ENCODE measurements at places on chromosomes 1 and 21. TPM values are rescaled to one million over a fixed set of nuclear protein-coding genes. Genes with fewer than 3 reads are reported as not detected.

KRTAP10-3 gene
- not detected for total RNA-seq

DNA sequence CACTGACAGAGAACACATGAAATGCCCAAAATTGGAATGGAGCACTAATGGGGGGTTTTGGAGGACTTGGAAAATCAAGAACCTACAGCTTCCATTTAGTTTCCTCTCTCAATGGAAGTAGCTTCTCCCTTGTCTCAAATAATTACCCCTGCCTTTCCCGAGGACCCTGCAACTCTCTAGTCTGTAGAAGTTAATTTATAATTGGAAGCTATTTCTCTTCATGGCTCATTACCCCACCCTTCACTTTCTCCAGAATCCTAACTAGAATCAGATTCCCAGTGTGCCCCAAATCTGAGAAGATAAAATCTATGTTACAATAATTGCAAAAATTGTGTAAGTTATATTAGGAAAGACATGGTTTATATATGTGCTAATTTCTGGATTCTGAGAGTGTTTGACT lies 181.5 kb upstream of the ATP1B1 start:
- H3K36me3 ChIP-seq: no peaks in the 10 kb centered on the region
- no peak overlapping the region for H3K4me3 ChIP-seq
- H3K27ac ChIP-seq: no peak overlapping the region
- DNase-seq: no peak

DNA sequence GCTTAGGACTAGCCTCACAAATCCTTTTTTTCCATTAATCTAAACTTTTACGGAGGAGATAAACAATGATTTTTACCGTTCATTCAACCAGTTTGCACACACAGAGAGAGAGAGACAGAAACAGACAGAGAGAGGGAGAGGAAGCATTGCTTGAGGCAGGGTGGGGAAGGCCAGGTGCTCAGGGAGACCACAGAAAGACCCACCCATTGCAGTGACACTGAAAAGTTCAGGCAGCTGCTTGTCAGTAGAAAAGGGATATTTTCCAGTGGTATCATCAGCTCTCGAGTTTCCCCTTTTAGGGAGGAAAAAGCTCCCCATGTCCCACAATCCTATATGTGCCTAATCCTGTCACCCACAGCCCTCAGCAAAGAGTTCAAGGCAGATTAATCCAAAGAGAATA lies 27.2 kb downstream of the TCP10L start:
- H3K27me3 ChIP-seq: no peaks in the 10 kb centered on the region
- H3K27ac ChIP-seq: no peak overlapping the region
- no peaks in the 10 kb centered on the region for H3K36me3 ChIP-seq
- no peak for DNase-seq
- no peaks in the 10 kb centered on the region for H3K4me1 ChIP-seq

- H3K4me3 ChIP-seq: no peak overlapping the region
- H3K36me3 ChIP-seq: no peaks in the 10 kb centered on the region
- H3K4me1 ChIP-seq: no peaks in the 10 kb centered on the region
- DNase-seq: no peak
- no peak overlapping the region for H3K27ac ChIP-seq
These were observed 81.1 kb downstream of the NTPCR start for GRCh38 chr1:233031521-233031920.

SPATA6 gene
- total RNA-seq: 8.2 TPM

DNA sequence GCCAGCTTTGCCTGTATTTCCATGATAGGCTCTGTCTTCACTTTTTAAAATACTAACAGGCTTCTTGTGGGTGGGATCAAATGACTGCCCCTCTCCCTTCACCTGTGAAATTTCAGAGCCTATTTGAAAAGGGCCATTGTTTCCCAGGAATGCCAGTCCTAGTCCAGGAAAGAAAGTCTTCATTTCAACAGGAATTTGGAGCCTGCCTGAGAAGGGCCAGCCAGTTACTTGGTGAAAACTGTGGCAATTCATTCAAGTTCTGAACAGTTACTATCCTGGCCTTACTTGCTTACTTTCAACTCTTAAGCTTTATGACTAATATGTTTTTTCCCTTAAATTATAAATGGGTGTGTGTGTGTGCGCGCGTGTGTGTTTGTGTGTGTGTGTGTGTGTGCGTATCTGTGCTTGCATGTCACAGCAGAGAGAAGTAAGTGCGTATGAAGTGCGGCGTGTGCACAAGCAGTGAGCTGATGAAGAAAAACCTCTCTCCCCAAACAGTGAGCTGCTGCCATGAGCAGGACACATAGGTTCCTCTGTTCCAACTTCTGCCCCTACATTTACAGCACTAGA lies 67.5 kb upstream of the RNPC3 start:
- H3K4me1 ChIP-seq: no peaks in the 10 kb centered on the region
- H3K4me3 ChIP-seq: no peak overlapping the region
- H3K36me3 ChIP-seq: no peaks in the 10 kb centered on the region
- no peaks in the 10 kb centered on the region for H3K27me3 ChIP-seq
- H3K27ac ChIP-seq: no peak overlapping the region

GRCh38 chr1:113403065-113403464 lies 12.8 kb downstream of the MAGI3 start:
- no peak overlapping the region for H3K27ac ChIP-seq
- H3K27me3 ChIP-seq: no peaks in the 10 kb centered on the region
- H3K4me3 ChIP-seq: no peak overlapping the region
- H3K4me1 ChIP-seq: no peaks in the 10 kb centered on the region
- no peaks in the 10 kb centered on the region for H3K36me3 ChIP-seq

GRCh38 chr1:48047116-48047515 lies 49.9 kb upstream of the TRABD2B start:
- no peak overlapping the region for H3K4me3 ChIP-seq
- no peaks in the 10 kb centered on the region for H3K36me3 ChIP-seq
- H3K27ac ChIP-seq: no peak overlapping the region
- H3K4me1 ChIP-seq: no peaks in the 10 kb centered on the region
- DNase-seq: no peak
- H3K27me3 ChIP-seq: no peaks in the 10 kb centered on the region

- no peak overlapping the region for H3K4me3 ChIP-seq
- no peaks in the 10 kb centered on the region for H3K4me1 ChIP-seq
- H3K27me3 ChIP-seq: no peaks in the 10 kb centered on the region
- DNase-seq: no peak
These were observed 112.5 kb downstream of the CSMD2 start for GRCh38 chr1:34052565-34052964.

GRCh38 chr1:167911413-167911812 lies 2.5 kb downstream of the ADCY10 start:
- H3K4me1 ChIP-seq: no peaks in the 10 kb centered on the region
- H3K36me3 ChIP-seq: no peaks in the 10 kb centered on the region
- no peaks in the 10 kb centered on the region for H3K27me3 ChIP-seq
- no peak for DNase-seq
- no peak overlapping the region for H3K4me3 ChIP-seq

DNA sequence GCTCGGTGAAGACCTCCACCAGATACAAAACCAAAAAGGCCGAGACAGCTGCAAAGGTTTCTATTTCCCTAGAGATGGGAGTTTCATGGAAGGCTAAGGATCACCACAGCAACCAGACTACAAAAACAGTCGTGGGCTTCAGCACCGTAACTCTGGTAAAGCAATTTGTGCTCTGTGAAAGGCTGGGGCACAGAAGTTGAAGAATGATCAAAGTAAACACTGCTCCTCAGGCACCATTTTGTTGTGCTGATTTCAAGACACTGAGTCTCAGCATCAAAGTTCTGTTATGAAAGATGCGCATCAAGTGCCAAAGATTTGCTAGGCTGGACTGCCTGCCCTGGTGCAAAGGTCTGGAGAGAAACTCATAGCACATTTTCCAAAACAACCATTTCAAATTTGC lies 116.2 kb downstream of the TGFBR3 start:
- no peaks in the 10 kb centered on the region for H3K36me3 ChIP-seq
- H3K4me3 ChIP-seq: no peak overlapping the region
- H3K4me1 ChIP-seq: no peaks in the 10 kb centered on the region

GRCh38 chr1:182384387-182384960 lies 7.1 kb downstream of the GLUL start:
- no peak overlapping the region for H3K27ac ChIP-seq
- peaks cover 21% of the 10 kb centered on the region for H3K4me1 ChIP-seq
- DNase-seq: no peak
- no peak overlapping the region for H3K4me3 ChIP-seq
- H3K27me3 ChIP-seq: no peaks in the 10 kb centered on the region

Measured in transverse colon (tissue), 4 donors.